ENCODE measurements at places on chromosomes 6 and 20.
A peak's percentile ranks its signal among the peaks of the same experiment; 100 is the strongest.

- DNase-seq = no peak
Observed at GRCh38 chr20:10982692-10983091, 308.9 kb upstream of the JAG1 start.

DNA sequence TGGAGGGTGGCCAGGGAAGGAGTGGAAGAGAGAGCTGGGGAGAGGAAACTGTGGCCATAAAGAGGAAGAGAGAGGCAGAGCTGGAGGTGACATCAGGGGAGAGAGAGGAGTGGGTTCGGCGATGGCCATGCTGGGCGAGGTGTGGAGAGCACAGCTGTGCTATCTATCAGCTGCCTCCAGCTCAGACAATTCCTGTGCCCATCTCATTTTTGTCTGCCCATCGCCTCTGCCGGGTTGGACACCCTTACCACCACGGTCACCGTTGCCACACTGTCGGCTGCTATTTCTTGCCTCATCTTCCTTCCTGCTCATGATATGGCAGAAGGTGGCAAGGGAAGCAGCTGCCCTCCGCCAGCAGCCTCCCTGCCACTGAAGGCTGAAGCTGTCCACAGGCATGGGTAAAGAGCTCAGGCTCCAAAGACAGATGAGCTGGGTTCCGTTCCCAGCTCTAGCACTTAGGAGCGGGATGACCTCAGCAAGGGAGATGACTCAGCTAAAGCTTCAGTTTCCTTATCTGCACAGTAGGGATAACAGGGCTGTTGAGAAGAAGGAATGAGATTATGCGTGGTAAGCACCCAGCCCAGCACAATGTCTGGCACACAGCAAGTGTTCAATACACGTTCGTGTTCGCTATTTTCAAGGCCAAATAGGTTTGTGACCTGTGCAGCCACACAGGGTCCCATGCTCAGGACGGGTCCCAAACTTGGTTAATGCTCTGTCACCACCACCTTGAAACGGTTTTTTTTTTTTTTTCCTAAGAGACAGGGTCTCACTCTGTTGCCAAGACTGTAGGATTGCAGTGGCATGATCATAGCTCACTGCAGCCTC, 21.9 kb upstream of the TAF8 start:
- no peak for DNase-seq

- DNase-seq = no peak
Observed at GRCh38 chr6:27678469-27678868, 205.6 kb upstream of the ZNF184 start.

DNA sequence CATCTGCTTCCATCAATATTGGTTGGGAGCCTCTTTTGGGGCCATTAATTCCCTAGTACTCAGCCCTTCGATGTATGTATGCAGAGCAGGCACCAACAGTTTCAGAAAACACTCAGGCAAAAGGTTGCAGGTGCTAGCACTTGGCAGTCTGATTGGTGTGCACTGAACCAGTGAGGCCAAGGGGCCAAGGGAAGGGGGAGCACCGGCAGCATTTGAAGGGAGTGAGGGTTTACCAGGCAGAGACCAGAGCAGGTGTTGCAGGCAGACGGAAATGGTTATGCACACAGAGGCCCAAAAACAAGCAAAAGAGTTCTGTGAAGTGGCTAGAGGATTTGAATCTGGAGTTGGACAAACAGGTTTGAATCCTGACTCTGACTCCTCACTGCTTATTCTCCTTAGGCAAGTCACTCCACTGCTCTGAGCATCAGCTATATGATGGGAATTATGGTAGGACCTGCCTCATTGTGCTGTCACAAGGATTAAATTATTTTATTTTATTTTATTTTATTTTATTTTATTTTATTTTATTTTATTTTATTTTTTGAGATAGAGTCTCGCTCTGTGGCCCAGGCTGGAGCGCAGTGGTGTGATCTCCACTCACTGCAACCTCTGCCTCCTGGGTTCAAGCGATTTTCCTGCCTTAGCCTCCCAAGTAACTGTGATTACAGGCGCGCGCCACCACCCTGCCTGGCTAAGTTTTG, 58.1 kb upstream of the SHLD1 start:
- no peak for DNase-seq

DNA sequence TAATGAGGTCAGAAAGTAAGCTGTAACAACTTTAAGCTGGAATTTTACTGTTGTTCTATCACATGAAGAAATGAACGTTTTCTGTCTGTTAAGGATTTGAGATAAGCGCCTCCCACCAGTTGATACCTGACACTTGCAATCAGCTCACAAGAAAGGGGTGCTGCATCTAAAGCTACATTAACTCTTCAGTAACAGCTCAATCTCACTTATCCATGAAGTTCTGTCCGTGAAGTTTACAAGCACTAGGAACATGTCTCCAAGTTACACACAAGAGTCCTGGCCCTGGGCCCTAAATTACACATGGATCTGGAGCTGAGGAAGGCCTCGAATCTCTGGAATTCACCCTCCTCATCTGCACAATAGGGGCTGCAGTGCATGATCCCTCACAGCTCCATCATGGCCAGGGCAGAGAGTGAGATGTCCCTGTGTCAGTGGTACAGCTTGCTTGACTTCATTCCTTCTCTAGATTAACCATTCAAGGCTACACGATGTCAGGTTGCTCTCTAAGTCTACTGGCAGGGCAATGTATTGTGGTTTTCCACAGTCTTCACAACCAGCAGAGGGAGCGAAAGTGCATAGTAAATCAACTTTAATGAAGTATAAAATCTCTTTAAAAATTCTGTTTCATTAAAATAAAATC, 182.4 kb upstream of the MCHR2 start:
- DNase-seq = no peak

- no peak for DNase-seq
Observed at GRCh38 chr6:89313006-89313405, 2.1 kb downstream of the GABRR2 start.

GRCh38 chr20:10927936-10928840, 254.4 kb upstream of the JAG1 start:
- no peak for DNase-seq

DNA sequence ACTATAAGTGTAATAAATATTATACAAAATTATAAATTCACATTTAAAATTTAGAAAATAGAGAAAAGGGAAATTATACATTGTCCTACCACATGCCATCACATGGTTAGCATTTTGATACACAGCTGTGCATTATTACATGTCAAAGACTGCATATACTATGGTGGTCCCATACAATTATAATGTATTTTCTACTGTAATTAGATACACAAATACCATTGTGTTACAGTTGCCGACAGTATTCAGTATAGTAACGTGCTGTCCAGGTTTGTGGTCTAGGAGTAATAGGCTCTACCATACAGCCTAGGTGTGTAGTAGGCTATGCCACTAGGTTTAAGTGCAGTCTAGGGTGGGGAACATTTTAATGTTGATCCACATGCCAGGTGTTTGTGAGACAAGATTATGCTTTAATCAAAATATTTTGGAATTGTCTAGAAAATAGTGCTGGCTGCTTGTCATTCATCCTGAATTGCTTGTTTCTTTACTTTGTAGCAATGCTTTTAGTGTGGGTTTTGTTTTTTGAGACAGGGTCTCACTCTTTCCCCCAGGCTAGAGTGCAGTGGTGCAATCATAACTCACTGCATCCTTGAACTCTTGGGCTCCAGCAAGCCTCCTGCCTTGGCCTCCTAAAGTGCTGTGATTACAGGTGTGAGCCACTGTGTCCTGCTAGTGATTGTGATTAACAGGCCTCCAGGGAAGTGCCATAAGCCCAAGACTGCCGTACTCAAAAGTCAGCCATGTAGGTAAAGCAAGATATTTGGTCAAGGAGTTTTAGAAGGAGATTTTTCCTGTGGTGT, 39.0 kb downstream of the DSTN start:
- no peak for DNase-seq

DNA sequence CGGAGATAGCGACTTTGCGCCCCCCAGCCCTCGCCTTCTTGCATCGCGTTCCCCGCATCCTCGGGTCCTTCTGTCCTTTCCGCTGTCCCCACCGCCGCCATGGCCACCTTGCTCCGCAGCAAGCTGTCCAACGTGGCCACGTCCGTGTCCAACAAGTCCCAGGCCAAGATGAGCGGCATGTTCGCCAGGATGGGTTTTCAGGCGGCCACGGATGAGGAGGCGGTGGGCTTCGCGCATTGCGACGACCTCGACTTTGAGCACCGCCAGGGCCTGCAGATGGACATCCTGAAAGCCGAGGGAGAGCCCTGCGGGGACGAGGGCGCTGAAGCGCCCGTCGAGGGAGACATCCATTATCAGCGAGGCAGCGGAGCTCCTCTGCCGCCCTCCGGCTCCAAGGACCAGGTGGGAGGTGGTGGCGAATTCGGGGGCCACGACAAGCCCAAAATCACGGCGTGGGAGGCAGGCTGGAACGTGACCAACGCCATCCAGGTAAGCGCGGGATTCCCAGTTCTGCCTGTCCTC, 401 bp downstream of the SLC32A1 start:
- DNase-seq = no peak

- no peak for DNase-seq
Observed at GRCh38 chr6:103062136-103062535, 1668.6 kb downstream of the GRIK2 start.

- DNase-seq = no peak
Observed at GRCh38 chr20:4484379-4484997, 237.2 kb upstream of the PRND start.

- no peak for DNase-seq
Observed at GRCh38 chr6:35173427-35174087, 32.4 kb upstream of the TCP11 start.

- DNase-seq = no peak
Observed at GRCh38 chr6:38142178-38142902, 322.8 kb downstream of the ZFAND3 start.

- no peak for DNase-seq
Observed at GRCh38 chr6:151260205-151260604, 20.4 kb downstream of the AKAP12 start.

GRCh38 chr6:155530219-155530834, 74.7 kb upstream of the NOX3 start:
- DNase-seq = peak; percentile 1

DNA sequence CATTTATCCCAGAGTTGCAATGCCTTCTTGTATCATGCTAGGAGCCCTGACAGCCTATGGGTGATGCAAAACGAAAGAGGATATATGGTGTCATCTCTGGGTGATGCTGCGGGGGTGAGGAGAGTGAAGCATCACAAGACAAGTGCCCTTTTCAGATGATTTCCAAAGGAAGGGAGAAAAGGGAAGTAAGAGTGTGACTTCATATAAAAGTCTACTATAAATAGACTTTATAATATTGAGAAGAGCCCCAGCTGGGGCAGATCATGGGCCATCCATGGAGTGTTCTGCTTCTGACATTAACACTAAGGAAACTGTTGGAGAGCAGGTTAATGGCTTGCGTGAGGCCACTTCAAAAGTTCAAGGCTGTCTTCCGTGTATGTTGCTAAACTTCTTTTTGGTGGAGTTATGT, 4.4 kb downstream of the CD83 start:
- no peak for DNase-seq

GRCh38 chr20:688809-689212, 13.2 kb upstream of the SCRT2 start:
- no peak for DNase-seq

- DNase-seq = no peak
Observed at GRCh38 chr6:71908162-71908765, 21.9 kb downstream of the RIMS1 start.

GRCh38 chr6:118770835-118771234, 119.4 kb upstream of the CEP85L start:
- no peak for DNase-seq

DNA sequence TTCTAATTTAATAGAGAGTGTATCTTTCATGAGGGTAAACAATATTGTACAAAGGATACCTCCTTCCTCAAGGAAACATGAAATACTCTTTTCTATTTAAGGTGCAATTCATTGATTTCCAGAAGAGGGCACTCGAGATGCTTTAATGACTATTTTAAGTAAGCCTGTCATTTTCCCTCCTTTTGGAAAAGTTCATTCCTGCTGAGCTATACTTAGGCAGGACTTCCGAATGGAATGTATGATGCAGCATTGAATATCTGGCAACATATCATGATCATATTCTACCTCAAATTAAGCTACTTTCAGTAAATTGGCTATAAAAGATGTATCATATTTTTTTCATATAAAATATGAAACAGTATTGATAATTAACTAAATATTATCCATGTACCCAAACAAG, 5.0 kb downstream of the DST start:
- peak; percentile 45 for DNase-seq

DNA sequence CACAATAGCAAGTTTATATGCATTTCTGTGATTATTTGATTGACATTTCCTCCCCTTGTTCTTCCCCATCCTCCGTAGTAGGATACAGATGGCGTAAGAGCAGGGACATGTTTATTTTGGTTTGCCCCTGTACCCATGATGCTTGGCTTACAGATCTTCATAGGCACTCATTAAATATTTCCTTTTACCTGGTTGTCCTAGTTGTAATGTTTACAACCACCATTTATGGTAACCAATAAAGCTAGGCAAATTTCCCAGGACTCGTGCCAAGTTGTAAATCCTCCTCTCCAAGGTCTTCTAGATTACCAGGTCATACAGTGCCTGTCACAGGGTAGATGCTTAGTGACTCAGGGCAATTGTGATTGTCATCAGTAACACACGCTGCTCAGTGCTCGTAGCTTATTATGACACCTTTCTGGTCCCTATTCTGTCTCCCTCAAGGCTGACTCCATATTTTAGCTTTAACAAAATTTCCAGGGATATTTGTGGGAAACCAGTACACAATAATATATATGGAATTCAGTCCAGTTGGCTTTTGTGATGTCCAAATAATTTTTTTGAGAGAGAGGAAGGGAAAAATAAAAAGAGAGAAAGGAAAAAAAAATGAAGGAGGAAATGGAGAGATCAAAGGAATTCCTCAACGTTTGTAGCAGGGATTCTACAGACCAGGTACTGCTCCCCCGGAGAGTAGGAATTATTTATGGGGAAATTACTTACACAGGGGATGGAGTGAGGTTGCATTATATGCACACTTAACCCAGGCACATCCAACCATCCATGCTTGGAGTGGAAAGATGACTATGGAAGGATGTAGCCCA, 24.6 kb downstream of the CYP24A1 start:
- no peak for DNase-seq

DNA sequence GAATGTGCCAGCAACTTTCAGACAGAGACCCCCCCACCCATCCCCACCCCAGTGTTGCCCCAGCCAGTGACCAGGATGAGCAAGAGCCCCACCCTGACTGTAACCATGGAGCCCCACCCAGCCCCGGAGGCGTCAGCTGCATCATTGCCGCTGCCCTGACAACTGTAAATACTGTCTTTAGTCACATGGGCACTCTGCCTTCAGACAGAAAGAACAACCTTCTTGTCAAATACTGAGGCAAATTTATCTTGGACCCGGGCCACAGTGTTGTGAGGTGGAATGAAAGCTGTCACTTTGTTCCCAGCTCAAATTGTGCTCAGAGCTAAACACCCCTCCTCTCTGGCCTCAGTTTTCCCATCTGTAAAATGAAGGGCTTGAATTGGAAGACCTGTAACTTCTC, 23.7 kb downstream of the MOCS3 start:
- peak; percentile 66 for DNase-seq

- DNase-seq = no peak
Observed at GRCh38 chr6:78577585-78577984, 289.8 kb upstream of the IRAK1BP1 start.

DNA sequence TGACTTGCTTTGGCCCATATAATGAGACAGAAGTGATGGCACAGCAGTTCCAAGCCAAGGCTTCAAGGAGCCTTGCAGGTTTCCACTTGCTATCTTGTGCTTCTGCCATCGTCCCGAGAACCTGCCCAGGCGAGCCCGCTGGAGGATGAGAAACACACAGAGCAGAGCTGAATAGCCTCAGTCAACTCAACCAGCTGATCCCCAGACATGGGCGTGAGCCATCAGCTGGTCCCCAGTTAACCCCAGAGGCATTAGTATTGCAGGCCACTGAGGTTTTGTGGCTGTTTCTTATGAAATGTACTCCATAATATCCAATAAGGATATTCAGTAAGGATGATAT, 81.7 kb upstream of the SHLD1 start:
- DNase-seq = no peak

GRCh38 chr6:143675946-143676345, 1.8 kb upstream of the PHACTR2 start:
- DNase-seq = no peak
